ENCODE measurements at places on chromosomes 5 and 9.
A peak's percentile ranks its signal among the peaks of the same experiment; 100 is the strongest.

GRCh38 chr5:88716101-88716500, 166.9 kb downstream of the MEF2C start:
- DNase-seq: no peak

GRCh38 chr9:68973619-68974018, 40.3 kb downstream of the PRKACG start:
- DNase-seq: no peak

DNA sequence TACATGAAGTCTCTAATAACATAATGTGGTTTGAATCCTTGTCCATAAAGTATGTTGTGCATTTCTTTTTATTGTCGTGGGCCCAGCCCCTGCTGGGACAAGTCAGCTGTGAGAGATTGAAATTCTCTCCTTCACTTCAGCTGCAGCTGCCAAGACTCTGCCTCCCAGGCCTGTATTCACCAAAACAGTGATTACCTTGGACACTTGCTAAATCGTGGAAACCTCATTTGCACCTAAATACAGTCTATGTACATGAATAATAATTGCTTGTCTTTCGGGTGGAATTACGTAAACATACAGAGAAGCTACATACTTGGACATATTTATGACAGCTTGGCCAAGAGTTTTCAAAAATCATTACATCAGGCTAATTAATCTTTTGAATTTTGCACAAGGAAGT, 898.5 kb upstream of the SEMA6A start:
- peak; percentile 3 for DNase-seq

GRCh38 chr5:60369391-60369790, 330.6 kb downstream of the DEPDC1B start:
- no peak for DNase-seq

DNA sequence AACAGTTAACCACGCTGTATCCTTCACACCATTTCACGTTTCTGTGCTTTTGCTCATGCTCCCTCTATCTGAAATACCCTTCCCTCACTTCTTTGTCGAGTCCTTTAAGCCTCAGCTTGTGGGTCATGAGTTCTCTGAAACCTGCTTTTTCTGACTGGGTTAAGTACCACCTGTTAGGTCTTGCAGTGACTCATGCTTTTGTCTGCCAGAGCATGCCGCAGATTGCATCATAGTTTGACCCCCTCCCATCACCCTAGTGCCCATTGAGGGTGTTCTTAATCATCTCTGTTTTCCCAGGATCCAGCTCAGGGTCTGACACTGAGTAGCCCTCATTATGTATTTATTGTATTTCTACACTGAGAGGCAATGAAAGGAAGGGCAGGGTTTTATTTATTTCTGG, 190.2 kb downstream of the ASTN2 start:
- no peak for DNase-seq

DNA sequence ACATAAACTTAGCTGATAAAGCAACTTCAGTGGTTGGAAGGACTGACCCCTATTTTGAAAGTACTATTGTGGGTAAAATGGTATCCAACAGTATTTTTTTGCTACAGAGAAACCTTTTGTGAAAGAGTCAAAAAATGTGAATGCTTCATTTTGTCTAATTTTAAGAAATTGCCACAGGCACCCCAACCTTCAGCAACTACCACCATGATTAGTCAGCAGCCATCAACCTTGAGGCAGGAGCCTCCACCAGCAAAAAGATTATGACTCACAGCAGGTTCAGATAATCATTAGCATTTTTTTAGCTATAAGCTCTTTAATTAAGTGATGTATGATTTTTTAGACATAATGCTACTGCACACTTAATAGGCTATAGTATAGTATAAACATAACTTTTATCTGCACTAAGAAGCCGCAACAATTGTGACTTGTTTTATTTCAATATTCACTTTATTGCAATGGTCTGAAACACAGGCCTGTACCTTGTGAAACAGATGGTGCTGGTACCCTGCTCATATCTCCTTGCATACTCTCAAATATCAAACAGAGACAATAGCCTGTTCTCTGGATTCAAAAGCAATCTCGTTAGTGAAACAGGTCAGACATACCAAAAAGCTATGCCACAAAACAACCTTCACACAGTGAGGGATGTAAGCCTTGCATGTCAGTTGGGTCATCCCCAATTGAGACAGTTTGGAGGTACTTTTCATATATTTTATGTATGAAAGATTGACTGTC, 261.2 kb upstream of the FAM174A start:
- no peak for DNase-seq

DNA sequence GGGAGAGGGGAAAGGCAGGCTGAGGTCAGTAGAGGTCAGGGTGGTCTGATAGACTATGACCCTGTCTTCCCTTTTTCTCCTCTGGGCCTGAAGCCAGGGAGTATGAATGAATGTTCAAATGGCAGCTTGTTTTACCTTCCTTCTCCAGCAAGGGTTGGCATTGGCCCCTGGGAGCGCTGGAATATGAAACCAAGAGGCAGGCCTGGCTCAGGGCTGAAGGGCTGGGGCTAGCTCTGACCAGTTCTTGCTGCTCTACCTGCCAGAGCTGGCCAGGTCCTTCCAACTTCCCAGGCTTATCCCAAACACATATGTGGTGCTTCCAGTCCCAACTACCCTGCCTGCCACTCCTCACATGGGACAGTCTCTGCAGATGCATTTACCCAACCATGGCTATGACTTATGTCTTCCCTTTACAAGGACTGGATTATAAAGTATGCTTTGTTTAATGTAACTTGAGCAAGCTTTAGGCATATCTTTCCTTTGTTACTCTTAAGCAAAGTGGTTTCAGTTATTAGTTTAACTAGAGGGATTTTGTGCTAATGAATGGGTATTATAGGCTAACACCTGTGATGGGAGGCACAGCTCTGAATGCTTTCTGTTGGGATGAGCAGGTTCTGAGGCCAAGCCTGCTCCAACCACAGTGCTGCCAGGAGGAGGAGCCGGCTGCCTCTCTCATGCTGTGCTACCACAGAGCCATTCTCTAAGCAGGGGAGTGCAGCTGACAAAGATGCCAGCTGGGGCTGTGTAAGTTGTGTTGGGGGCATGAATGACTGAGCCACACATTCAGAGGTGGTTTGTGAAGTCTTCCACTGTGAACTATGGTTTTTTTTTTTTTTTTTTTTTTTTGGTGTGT, 6.1 kb downstream of the CCNI2 start:
- peak; percentile 38 for DNase-seq

DNA sequence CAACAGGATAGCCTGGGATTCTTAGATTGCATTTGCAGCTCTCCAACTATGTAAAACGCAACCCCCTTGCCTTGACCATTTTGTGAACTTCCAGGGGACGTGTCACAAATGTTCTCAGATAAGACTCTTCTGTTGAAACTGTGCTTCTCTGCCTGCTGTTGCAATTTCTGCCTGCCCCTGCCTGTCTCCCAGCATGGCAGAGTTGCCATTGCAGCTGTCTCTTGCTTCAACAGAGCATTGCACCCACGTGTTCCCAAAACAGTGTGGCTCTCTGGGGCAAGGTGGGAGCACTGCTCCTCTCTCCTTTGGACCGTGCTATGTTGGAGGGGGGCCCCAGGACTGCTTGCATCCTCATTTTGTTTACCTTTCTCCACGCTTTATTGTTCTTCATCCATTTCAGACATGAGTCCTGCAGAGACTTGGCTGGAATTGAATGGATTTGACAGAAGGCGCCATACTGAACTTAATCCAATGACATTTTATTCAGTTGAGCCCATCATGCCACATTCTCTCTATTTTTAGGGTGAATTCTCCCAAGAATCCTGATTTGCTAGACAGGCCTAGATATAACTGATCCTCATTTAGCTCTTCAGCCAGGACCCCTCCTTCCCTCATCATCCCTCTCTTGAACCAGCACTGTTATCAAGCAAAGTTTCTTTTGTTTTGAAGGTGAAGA, 90.7 kb downstream of the MAT2B start:
- DNase-seq: no peak

- DNase-seq: no peak
Measured at GRCh38 chr9:108162664-108163063, 673.1 kb upstream of the KLF4 start.

GRCh38 chr5:82023644-82024043, 51.8 kb downstream of the ATG10 start:
- no peak for DNase-seq

DNA sequence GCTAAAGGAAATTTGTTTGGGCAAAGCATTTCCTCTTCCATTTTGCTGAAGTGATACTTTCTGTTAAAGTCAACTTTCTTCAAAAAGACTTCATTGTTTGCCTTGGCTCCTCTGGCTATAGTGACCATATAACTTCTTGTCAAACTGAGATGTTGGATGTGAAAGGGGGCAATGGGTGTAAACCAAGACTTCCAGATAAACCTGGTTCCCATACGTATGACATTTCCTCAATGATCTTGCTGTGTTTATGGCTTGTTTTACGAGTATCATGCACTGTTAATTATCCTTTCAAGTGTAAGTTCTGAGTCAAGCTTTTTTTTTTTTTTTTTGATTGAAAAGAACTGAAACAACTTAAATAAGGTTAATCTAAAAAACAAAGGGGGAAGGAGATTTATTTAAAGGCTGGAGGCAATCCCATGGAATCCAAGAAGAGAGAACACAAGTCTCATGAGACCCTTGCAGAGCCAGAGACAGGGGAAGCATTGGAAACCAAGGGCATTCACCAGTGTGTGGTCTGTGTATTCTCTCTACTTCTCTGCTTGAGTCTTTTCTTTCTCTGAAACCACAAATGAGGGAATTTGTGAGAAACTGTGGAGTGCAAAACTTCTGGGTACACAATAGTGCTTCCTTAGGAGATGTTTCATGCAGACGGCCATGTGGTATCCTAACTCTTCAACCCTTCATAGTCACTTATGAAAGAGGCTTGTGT, 335.3 kb downstream of the RAB3C start:
- no peak for DNase-seq

- DNase-seq: no peak
Measured at GRCh38 chr5:61277781-61278180, 54.3 kb upstream of the ZSWIM6 start.

GRCh38 chr5:97591781-97592180, 408.7 kb upstream of the RIOK2 start:
- no peak for DNase-seq

Measured in ELF-1 (cell line).